ENCODE measurements at places on chromosomes 1 and 21. TPM values are rescaled to one million over a fixed set of nuclear protein-coding genes. Genes with fewer than 3 reads are reported as not detected.

The VWA1 gene
- 44.5 TPM for total RNA-seq

- no peak for DNase-seq
Observed at GRCh38 chr1:102631691-102632090, 476.6 kb downstream of the COL11A1 start.

The PTCH2 gene
- total RNA-seq = 1.6 TPM

DNA sequence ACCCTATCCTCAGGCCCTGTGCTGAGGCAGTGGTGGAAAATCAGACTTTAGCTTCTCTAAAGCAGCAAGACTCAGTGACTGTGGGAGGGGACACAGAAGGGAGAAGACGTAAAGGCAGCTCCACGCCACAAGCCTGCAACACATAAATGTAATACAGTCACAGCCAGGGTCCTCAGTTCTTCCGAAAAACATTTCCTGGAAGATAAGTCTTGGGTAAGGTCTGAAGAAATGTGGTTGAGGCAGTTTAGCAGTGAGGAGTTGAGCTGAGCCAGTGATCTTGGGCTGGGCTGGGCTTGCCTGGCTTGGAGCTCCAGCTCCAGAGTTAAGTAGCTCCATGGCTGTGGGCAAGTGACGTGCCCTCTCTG is 127.8 kb upstream of the ADAR start:
- no peak for DNase-seq

GRCh38 chr1:114467491-114467890 is 43.5 kb downstream of the TRIM33 start:
- DNase-seq = no peak

- DNase-seq = no peak
Observed at GRCh38 chr1:69320757-69321211, 246.9 kb upstream of the LRRC7 start.

The FCRL1 gene
- total RNA-seq = not detected

DNA sequence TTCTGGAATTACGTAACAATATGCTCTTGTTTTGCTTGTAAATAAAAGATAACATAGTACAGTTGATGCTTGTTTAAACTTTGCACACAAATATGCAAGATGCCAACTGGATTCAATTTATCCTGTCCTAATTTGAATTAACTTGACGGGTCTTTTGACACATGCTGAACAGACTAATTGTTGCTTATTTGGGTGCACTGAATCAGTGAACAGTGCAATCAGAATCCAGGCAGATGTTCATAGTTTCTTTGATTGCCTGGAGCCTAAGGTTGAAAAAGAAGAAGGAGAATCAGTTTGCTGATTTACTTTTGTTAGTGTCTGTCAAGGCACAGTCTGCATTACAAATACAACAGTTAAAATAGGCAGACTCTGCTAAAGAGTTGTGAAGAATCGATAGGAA is 307.9 kb downstream of the COL11A1 start:
- DNase-seq = no peak

DNA sequence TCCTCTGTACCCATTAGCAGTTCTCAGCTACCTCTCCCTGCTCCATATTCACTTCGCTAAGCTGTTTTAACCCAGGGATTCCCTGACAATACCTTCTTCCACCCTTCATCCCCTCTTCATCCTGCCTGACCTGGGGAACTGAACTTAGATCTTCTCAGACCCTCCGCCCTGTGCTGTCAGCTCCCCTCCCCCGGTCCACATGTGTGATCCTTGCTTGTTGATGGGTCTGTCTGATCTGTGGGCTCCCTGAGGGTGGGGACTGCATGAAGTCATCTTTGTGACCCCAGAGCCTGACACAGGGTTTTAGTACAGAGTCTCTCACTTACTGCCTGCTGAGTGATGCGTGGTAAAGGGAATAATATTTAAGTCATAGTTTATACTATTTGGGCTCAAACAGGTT is 11.8 kb downstream of the CHAF1B start:
- no peak for DNase-seq

DNA sequence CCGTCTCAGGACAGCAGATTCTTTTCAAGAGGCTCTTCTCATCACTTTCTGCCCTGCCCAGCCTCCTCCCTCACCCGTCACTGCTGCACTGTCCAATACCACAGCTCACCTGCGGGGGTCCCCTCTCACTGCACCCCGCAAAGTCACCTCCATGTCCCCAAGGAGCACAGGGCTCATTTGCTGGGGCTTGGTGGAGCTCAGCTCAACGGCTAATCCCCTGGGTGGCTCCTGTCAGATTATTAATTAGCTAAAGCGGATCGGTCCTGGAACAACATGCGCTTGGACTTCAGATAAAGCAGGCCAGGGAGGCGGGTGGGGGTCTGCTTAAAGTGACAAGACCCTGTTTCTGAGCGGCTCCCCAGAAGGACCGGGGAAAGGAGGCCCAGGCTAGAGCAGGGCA is 43.1 kb downstream of the CASZ1 start:
- no peak for DNase-seq

GRCh38 chr1:27487966-27488884 is 1.7 kb downstream of the WASF2 start:
- no peak for DNase-seq

The SUSD4 gene
- total RNA-seq = 7.0 TPM

The DNAH14 gene
- 23.6 TPM for total RNA-seq

The PCSK9 gene
- 9.5 TPM for total RNA-seq

DNA sequence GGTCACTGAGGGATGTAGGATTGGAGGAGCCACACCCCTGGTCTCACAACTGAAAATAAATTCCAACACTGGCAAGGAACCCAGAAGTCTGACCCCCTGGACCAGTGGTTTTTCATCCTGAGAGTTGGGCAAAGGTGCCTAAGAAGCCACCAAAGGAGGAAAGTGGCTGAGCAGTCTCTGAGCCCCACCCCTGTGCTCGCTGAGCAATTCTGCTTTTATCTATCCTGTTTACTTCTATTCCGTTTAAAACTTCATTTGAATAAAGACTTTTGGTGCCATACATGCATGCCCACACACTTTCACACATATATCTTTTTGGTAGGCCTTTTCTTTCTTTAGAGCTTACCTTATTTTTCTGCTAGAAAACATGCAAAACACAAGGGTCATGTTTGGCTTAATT is 13.9 kb upstream of the CD53 start:
- no peak for DNase-seq

- no peak for DNase-seq
Observed at GRCh38 chr1:109225711-109226445, 12.2 kb downstream of the SARS1 start.

DNA sequence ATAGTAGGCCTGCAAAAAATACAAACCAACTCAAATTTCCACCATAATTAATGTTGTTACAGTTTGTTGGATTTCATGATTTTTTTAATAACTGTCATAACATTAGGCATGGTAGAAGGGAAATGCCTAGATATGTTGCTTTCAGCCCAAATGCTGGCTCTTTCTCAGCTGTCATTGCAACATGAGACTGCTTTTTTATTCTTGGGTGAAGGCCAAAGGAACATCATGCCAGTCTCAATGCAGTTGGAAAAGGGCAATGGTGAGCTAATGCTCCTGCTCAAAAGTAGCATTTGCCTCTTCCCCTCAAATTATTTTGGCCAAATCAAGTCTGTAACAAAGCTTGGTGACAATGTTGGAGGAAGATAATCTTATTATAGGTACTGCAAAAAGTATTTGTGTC is 877.7 kb upstream of the PRMT6 start:
- DNase-seq = no peak
